ENCODE measurements at places on chromosomes 1 and 21.

- H3K27me3 ChIP-seq, result no peaks in the 10 kb centered on the region
- H3K4me1 ChIP-seq, result peaks cover 4% of the 10 kb centered on the region
- DNase-seq, result no peak
These were observed 545.3 kb downstream of the PLA2G4A start for GRCh38 chr1:187374082-187374481.

- H3K4me1 ChIP-seq, result peaks cover 9% of the 10 kb centered on the region
- no peaks in the 10 kb centered on the region for H3K27me3 ChIP-seq
- H3K27ac ChIP-seq, result peak overlapping the region; percentile 21
- H3K36me3 ChIP-seq, result peaks cover 1% of the 10 kb centered on the region
- no peak overlapping the region for H3K4me3 ChIP-seq
These were observed 16.3 kb upstream of the CD2 start for GRCh38 chr1:116737855-116738321.

DNA sequence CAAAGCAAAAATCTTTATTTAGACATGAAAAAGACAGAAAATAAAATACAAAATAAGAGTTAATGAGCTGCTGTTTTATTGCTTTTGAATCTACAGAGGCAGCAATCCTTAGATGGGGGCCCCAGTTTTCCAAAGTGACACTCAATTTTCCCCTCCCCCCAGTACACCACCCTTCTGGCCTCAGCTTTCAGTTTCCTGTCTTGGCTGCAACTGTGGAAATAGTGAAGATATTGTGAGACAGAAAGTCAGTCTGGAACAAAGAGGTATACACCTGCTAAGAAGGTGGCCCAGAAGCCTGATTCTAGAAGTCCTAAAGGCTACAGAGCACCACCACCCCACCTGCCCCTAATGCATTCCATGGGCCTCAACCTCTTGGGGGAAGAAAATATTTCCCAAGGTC, 1.1 kb upstream of the MTMR11 start:
- peaks cover 46% of the 10 kb centered on the region for H3K4me1 ChIP-seq
- DNase-seq, result no peak
- H3K27ac ChIP-seq, result peak overlapping the region; percentile 100
- H3K4me3 ChIP-seq, result peak overlapping the region; percentile 82
- no peaks in the 10 kb centered on the region for H3K27me3 ChIP-seq
- H3K36me3 ChIP-seq, result peaks cover 10% of the 10 kb centered on the region

GRCh38 chr1:21906173-21907078, 30.7 kb downstream of the HSPG2 start:
- no peaks in the 10 kb centered on the region for H3K27me3 ChIP-seq
- H3K4me1 ChIP-seq, result peaks cover 25% of the 10 kb centered on the region
- H3K4me3 ChIP-seq, result no peak overlapping the region
- no peaks in the 10 kb centered on the region for H3K36me3 ChIP-seq

DNA sequence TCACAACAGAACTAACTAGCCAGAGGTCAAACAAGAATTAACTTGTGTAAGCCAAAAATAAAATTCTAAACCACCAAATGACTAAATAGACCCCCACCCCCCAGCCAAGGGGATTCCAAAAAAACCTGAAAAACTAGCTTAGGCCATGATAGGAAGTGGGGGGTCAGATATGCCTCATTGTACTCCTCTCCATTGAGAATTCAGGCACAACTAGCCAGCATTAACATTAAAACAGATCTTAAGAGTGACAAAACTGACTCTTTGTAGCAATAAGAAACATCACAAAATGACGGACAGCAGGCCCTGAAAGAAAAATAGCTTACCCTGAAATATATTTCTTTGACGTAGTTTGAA, 103.0 kb upstream of the ETV3 start:
- no peak overlapping the region for H3K4me3 ChIP-seq
- no peaks in the 10 kb centered on the region for H3K27me3 ChIP-seq
- no peaks in the 10 kb centered on the region for H3K36me3 ChIP-seq
- peaks cover 39% of the 10 kb centered on the region for H3K4me1 ChIP-seq
- no peak for DNase-seq
- peak overlapping the region; percentile 72 for H3K27ac ChIP-seq

GRCh38 chr1:203100516-203100869, 14.7 kb upstream of the MYOG start:
- H3K4me3 ChIP-seq, result no peak overlapping the region
- no peaks in the 10 kb centered on the region for H3K4me1 ChIP-seq
- H3K27me3 ChIP-seq, result peaks cover 6% of the 10 kb centered on the region
- no peak overlapping the region for H3K27ac ChIP-seq

- DNase-seq, result no peak
- H3K4me3 ChIP-seq, result no peak overlapping the region
- peaks cover 11% of the 10 kb centered on the region for H3K4me1 ChIP-seq
- no peaks in the 10 kb centered on the region for H3K36me3 ChIP-seq
- peaks cover 26% of the 10 kb centered on the region for H3K27me3 ChIP-seq
These were observed 436.9 kb downstream of the PRDM2 start for GRCh38 chr1:14136881-14137280.

DNA sequence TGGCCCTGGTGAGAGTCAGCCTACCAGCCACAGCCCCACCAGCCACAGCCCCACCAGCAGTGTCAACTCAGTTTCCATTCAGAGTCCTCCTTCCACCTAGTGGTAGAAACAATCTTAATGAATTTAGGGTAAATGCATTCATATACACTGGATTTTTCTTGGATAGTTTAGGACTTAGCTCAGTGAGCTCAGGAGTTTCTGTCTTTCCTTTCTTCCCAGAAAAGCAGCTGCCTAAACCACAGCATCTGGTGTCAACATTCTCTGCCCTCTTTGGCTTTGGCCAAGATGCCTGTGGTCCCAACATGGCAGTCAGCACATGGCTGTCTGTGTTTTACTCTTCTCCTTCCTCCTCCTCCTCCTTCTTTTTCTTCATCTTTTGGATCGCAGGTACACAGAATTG, 94.0 kb downstream of the CLIC6 start:
- no peaks in the 10 kb centered on the region for H3K36me3 ChIP-seq
- no peak for DNase-seq
- H3K27me3 ChIP-seq, result no peaks in the 10 kb centered on the region
- H3K4me1 ChIP-seq, result no peaks in the 10 kb centered on the region

- no peaks in the 10 kb centered on the region for H3K27me3 ChIP-seq
- no peak overlapping the region for H3K27ac ChIP-seq
- H3K4me3 ChIP-seq, result no peak overlapping the region
- no peak for DNase-seq
- H3K36me3 ChIP-seq, result no peaks in the 10 kb centered on the region
These were observed 2.3 kb downstream of the PYHIN1 start for GRCh38 chr1:158933621-158934020.

DNA sequence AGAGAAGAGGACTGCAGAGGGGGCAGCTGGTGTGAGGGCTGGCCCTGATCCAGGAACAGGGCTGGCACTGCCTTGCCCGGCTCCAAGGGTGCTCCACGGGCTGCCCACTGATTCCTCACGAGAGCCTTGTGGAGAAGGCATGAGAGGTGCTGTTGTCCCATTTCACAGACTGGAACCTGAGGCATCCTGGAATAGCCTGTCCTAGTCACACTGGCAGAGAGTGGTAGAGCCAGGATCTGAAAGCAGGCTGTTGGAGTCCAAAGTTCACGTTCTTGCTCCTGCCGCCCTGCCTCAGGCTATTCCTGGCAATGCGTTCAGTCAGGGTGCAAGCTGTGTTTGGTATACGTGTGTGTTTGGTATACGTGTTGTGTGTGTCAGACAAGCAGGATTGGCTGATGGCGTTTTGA, 1.8 kb downstream of the RER1 start:
- H3K4me3 ChIP-seq, result peak overlapping the region; percentile 84
- H3K27ac ChIP-seq, result no peak overlapping the region
- no peak for DNase-seq
- H3K27me3 ChIP-seq, result no peaks in the 10 kb centered on the region

- H3K27me3 ChIP-seq, result peaks cover 15% of the 10 kb centered on the region
- peaks cover 12% of the 10 kb centered on the region for H3K4me1 ChIP-seq
- no peaks in the 10 kb centered on the region for H3K36me3 ChIP-seq
- no peak overlapping the region for H3K4me3 ChIP-seq
- H3K27ac ChIP-seq, result no peak overlapping the region
These were observed 4.6 kb downstream of the COL9A2 start for GRCh38 chr1:40312238-40313205.

DNA sequence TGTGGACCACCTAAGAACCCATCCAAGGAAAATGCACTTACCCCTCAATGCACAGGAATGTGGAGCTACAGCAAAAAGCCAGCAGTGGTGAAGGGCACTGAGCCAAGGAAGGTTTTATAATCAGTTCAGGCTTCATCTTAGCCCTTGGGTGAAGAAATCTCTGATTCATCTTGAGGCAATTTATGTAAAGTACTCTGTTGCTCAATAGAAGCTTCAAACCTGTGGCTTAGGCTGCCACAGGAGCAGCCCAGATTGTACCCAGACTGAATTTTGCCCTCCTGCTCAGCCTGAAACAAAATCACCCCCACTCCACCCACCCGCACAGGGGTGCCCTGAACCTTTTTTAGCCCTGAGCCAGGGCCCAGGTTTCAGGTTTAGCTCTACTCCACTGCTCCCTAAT, at the start of gene S100A12:
Gene S100A12 (minus strand): TSS at position 111 of the 400 bp plus-strand sequence. CDS start 1,029 bp downstream, outside the sequence.
- H3K4me1 ChIP-seq, result no peaks in the 10 kb centered on the region
- no peak for DNase-seq
- no peak within 1 kb of the TSS for H3K4me3 ChIP-seq
- H3K36me3 ChIP-seq, result no peaks in the 10 kb centered on the region
- peaks cover 11% of the 10 kb centered on the region for H3K27me3 ChIP-seq
- no peak within 1 kb of the TSS for H3K27ac ChIP-seq

DNA sequence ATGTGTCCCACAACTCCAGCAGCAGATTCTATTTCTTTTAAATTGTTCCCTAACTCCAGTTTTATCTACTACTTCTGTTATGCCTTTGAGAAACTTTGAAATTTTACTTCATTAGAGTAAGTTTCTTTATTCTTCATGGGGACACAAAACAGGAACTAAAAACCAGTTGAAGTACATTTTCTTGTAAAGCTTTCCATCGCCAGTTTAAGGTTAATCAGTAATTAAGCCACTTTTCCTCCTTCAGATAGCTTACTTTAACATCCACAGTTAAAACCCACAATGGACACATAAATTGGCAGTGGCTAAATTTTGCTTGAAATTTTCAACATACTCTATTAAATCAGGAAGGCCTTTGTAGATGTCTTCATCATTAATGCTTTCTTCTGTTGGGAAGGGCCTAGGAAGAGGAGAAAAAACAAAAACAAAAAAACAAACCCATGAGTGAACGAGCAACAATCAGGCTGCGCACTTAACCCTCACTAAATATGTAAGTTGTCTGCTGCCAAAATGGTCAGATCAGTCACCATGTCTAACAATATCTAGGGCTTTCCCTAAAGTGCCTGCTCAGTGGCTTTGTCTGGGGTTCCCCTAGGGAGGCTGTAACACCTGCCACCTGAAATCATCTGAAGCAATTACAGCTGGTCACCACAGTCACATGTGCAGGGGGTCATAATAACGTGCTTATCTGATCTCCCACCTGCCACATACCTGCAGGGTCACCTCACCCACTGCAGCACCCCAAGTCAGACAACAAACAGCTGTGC, 187.9 kb downstream of the VAV3 start:
- H3K4me1 ChIP-seq, result no peaks in the 10 kb centered on the region
- no peak for DNase-seq
- H3K4me3 ChIP-seq, result no peak overlapping the region
- H3K27me3 ChIP-seq, result peaks cover 28% of the 10 kb centered on the region
- no peak overlapping the region for H3K27ac ChIP-seq

GRCh38 chr1:91687452-91687851, 186.8 kb downstream of the CDC7 start:
- no peak for DNase-seq
- no peak overlapping the region for H3K4me3 ChIP-seq
- H3K36me3 ChIP-seq, result no peaks in the 10 kb centered on the region
- peaks cover 45% of the 10 kb centered on the region for H3K4me1 ChIP-seq
- no peak overlapping the region for H3K27ac ChIP-seq
- H3K27me3 ChIP-seq, result no peaks in the 10 kb centered on the region

- no peaks in the 10 kb centered on the region for H3K27me3 ChIP-seq
- H3K27ac ChIP-seq, result no peak overlapping the region
- no peak overlapping the region for H3K4me3 ChIP-seq
- no peaks in the 10 kb centered on the region for H3K36me3 ChIP-seq
These were observed 463.0 kb downstream of the SIPA1L2 start for GRCh38 chr1:232166942-232167341.

GRCh38 chr1:20430355-20431175, 55.4 kb downstream of the CAMK2N1 start:
- no peaks in the 10 kb centered on the region for H3K36me3 ChIP-seq
- H3K27me3 ChIP-seq, result peaks cover 68% of the 10 kb centered on the region

DNA sequence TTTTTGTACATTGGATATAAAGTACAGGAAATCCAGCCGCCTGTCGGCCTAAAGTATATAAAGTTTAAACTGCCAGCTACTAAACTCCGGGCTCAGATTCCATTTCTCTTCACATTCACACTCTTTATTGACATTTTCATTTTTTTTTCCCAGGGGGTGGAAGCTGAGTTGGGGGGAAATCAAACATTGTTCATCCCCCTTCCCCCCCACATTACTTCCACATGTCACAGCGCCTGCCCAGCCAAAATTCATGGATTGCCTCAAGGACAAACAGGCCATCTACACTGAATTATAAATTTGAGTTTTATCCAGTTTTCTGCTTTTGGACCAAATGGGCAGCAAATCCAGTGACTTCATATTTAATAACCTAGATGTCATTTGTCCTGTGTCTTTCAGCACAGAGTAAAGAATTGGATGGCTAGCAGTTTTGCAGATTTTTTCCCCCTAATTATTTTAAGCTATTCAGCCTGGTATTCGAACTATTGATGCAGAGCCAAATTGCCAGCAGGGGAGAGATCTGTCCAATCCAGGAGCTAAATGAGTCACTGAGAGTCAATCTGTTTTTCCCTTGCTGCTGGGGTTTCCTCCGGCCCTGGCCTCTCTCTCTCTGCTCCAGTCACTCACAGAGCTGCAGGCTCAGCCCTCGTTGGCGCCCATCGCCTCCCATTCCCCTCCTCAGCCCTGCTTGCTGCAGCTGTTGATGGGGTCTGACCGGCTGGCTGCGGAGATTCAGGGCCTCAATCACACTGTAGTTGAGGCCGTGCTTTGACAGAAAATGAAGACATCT, 98.0 kb downstream of the LMO4 start:
- DNase-seq, result no peak
- no peaks in the 10 kb centered on the region for H3K36me3 ChIP-seq
- no peaks in the 10 kb centered on the region for H3K27me3 ChIP-seq
- peaks cover 20% of the 10 kb centered on the region for H3K4me1 ChIP-seq
- no peak overlapping the region for H3K27ac ChIP-seq

GRCh38 chr1:48000883-48001282, 3.7 kb upstream of the TRABD2B start:
- no peaks in the 10 kb centered on the region for H3K36me3 ChIP-seq
- H3K4me1 ChIP-seq, result peaks cover 9% of the 10 kb centered on the region
- no peak overlapping the region for H3K27ac ChIP-seq
- DNase-seq, result no peak

- H3K4me3 ChIP-seq, result peak overlapping the region; percentile 97
- peak; percentile 73 for DNase-seq
- no peaks in the 10 kb centered on the region for H3K36me3 ChIP-seq
These were observed 2.3 kb downstream of the SPEN start for GRCh38 chr1:15849775-15850324.

- H3K4me1 ChIP-seq, result peaks cover 28% of the 10 kb centered on the region
- no peak overlapping the region for H3K27ac ChIP-seq
- DNase-seq, result no peak
- H3K27me3 ChIP-seq, result no peaks in the 10 kb centered on the region
- no peak overlapping the region for H3K4me3 ChIP-seq
These were observed 66.5 kb downstream of the ADGRL2 start for GRCh38 chr1:81867235-81867634.
